Mucosa of gallbladder (tissue), 1 donor: ENCODE measurements at places on chromosomes 16 and 17. TPM values are rescaled to one million over a fixed set of nuclear protein-coding genes. Genes with fewer than 3 reads are reported as not detected.

Gene BHLHA9
- total RNA-seq, result not detected

Gene TPSD1
- 0.69 TPM for total RNA-seq

Gene NATD1
- 20.6 TPM for total RNA-seq

Gene GPR142
- 0.20 TPM for total RNA-seq

Gene GHDC
- total RNA-seq, result 34.4 TPM

Gene SPATA32
- total RNA-seq, result not detected

Gene SKA2
- 20.4 TPM for total RNA-seq

Gene CPNE2
- 16.1 TPM for total RNA-seq

Gene TMEM238L
- 7.5 TPM for total RNA-seq
